ENCODE measurements at places on chromosomes 11 and 22.

DNA sequence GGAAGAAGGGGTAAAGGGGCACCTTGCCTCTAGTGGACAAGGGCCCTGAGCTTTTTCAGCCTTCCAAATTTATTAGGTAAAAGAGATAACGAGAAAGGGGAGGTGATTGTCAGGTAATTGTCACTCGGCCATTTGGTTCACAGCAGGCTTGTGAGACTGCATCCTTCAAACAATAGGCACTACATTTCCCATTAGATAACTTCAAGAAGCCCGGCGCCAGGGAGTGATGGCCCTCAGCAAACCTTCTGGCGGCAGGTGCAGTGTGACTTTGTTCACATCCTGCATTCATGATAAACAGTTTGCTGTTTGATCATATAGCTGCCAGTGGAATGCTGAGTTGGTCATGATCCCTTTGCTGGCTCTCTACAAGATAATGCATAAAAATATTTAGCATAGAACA, 185.1 kb downstream of the CWF19L2 start:
- no peak for DNase-seq

DNA sequence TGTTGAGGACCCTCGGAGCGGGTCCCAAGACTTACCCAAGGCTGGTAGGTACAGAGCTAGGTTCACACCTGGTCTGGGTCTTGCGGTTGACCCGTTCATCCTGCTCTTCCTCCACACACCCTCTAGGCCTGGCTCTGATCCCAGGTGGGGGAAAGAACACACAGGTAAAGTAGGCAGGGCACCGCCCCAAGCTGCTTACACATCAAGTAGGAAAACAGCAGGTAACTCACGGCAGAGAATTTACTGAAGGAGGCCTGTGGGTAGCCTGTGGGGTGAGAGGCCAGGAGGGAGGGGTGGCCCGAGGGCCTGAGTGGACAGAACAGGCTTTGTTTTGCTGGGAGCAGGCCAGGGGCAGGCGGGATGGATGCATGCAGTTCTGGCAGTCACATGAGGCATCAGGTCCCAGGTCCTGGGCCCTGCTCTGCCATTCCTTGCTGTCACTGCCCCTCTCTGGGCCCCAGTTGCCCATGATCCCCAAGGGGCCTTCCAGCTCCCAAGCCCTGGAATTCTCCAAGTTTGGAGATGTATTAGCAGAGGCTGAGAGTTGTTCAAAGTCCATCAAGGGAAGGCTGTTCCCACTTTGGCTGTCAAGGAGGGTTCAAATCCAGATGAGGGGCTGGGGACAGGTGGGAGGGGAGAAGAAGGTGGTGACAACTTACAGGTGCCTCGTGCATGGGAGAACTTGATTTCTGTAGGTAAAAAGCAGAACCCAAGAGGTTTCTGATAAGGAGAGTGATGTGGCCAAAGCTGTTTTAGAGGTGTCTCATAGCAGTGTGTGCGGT, 5.7 kb downstream of the TSKU start:
- DNase-seq: no peak

- DNase-seq: no peak
Measured at GRCh38 chr22:44268431-44269116, 44.2 kb downstream of the SHISAL1 start.

DNA sequence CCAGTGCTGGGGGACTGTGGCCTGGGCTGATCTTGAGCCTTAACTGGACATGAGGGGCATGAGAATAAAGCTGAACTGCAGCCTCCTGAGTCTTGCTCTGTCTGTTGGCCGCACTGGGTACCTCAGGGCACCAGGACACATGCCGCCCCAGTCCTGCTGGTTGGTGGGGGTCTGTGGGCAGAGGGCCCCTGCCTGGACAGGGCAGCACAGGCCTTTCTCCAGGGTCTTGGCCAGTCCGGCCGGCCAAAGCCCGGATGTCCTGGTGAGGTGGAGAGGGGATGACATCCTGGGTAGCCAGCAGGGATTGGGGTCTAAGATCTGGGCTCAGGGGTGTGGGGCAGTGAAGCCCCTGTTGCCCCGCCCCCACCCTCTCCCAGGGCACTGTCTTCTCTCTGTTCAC, 1.5 kb upstream of the RPS6KA4 start:
- no peak for DNase-seq

DNA sequence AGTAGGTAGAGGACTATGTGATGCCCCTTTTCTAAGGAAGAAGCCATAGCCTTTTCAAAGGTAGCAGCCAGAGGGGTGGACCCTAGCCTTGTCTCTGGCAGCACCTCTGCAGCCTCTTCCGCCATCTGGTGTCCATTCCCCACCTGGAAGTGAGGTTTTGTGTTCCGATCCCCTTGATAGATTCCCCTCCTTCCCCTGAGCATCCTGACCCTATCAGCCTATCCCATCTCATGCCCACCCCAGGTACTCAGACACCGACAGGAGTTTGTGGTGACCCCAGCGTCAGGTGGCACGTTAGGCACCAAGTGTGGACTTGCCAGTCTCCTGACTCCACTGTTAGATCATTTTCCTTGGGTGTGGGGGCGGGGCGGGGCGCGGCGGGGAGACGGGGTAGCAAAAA, 398 bp upstream of the FAM89B start:
- no peak for DNase-seq

GRCh38 chr11:5398936-5399335, 15.3 kb downstream of the OR51M1 start:
- no peak for DNase-seq

DNA sequence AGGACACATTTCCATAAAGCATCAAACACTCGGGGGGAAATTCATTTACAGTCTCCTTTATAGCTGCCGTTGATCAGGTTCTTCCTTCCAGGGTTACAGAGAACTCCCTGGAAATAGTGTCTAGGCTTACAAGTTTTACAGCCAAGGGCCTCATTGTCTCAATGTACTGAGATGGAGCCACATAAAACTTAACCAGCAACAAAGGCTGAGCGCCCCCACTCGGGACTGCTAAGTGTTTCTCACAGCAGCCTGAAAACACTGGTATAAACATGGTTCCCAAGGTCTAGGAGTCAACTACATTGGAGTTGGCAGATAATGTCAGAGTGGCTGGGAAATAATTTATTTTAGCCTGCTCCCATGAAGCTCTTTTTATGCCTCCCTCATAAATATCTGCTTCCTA, 686.2 kb downstream of the OPCML start:
- DNase-seq: no peak

- no peak for DNase-seq
Measured at GRCh38 chr11:60858731-60859464, 3.1 kb upstream of the PTGDR2 start.

GRCh38 chr11:35010654-35011053, 94.2 kb downstream of the PDHX start:
- no peak for DNase-seq

GRCh38 chr11:68189082-68189481, 24.0 kb downstream of the KMT5B start:
- no peak for DNase-seq

DNA sequence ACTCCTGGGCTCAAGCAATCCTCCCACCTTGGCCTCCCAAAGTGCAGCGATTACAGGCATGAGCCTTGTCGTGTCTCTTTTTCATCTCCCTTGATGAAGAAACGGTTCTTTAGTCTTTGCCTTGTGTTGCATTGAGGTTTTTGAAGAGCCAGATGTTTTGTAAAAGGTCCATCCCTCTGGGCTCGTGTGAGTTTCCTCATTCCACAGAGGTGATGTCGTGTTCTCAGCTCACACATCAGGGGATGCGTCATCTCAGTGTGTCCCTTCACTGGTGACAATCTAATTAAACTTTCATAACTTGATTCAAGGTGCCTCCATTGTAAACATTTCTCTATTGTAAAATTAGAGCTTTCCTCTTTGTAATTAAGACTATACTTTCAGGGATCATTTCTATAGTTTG, 29.7 kb upstream of the TEF start:
- DNase-seq: no peak

DNA sequence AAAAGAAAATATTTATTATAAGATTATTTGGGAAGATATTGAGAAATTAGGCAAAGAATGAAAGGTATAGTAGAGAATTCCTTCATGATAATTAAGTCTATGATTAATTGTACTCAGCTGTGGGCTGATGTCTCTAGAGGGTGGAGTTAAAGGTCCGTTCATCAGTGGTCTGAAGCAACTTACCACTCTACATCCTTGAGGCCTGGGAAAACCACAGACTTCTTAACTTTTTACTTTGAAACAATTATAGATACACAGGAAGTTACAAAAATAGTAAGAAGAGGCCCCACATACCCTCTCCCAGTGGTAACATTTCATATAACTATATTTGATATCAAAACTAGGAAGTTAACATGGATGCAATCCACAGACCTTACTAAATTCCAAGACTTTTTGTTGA, 167.0 kb upstream of the NECTIN1 start:
- DNase-seq: no peak

DNA sequence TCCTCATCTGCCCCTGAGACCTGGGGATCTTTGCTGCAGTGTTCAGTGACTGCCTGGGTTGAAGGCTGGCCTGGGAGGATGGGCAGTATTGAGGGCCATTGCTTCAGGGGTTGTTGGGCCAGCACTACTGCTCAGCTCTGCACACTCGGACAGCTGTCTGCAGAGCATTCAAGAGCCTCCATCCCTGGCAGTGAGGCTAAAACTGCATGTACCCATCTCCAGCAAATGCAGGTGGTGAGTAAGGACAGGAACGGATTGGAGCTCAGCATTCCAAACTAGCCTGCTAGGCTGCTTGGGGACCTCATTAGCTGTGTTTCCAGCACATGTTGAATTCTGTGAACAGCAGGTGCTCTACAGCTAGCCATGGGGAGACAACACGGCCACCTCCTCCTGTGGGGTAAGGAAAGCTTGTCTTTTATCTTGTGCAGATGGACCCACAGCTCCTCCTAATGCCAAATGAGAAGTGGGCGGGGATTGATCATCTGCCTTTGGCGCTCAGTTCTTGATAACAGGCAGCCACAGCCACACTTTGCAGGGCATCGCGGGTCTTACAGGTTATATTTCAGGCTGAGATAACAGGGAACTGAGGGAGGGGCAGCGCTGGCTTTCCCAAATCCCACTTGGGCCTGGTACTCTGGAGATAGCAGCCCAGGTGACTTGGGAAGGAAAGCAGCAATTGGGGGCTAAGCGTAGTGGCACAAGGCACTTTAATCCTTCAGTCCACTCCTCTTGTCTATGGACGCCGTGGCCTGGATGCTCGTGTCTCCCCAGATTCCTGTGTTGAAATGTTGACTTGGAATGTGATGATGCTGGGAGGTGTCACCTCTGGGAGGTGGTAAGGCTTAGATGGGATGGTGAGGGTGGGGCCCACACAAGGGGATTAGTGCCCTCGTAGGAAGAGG, 254.5 kb upstream of the B3GAT1 start:
- no peak for DNase-seq

DNA sequence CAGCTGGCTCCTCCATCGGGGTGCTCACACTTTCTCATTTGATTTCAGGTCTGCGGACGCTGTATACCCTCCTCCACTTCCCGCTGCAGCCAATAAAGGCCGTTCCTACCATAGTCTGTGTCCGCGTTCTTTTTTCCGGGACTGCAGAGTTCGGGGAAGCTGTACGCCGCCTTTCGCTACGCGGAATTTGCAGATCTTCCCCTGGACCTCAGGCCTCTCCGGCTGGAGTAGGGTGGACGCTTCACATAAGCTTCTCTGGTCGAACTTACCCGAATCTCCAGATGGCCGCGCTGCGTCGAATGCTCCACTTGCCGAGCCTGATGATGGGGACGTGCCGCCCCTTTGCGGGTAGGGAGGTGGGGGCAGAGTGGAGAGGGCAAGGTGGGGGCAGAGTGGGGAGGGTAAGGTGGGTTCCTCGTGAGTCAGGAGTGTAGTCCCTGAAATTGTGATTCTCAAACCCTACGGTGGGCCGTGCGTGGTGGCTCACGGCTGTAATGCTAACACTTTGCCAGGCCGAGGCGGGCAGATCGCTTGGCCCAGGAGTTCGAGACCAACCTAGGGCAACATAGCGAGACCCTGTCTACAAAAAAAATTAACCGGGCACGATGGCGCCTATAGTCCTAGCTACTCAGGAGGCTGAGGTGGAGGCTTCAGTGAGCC, 617 bp downstream of the CSKMT start:
- DNase-seq: peak; percentile 81

DNA sequence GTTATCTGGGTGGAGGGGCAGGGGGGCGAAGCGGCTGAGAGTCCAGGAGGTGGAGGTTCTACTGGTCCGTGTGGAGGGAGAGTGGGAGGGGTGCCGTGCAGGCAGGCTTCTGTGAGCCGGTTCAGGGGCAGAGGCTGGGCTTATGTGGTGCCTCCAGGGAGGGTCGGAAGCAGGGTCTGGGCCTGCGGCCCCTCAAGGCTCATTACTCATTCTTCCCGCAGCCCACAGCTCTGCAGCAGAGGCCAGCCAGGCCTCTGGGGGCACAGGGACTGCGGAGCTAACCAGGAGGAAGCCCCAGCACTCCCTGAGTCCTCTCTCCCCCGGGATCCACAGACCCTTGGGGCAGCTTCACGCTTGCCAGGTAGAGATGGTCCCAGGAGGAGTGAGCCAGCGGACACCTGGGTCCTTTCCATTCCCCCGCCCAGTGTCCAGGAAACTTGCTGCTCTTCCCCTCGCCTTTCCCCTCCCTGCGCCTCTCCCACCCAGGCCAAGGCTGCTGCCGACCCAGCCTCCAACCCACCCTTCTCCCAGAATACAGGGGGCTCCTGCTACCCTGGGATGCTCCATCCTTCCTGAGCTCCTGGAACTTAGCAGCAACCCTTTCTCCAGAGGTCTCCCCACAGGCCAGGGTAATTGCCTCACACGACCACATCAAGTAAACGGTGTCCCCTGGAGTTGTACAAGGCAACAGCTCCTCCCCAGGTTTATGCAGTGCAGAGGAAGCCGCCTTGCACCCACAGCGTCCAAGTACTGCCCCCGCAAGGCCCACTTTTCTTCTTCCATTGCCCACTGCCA, 6.3 kb downstream of the NRXN2 start:
- no peak for DNase-seq

GRCh38 chr22:12601870-12602779, 2925.9 kb upstream of the OR11H1 start:
- DNase-seq: no peak

DNA sequence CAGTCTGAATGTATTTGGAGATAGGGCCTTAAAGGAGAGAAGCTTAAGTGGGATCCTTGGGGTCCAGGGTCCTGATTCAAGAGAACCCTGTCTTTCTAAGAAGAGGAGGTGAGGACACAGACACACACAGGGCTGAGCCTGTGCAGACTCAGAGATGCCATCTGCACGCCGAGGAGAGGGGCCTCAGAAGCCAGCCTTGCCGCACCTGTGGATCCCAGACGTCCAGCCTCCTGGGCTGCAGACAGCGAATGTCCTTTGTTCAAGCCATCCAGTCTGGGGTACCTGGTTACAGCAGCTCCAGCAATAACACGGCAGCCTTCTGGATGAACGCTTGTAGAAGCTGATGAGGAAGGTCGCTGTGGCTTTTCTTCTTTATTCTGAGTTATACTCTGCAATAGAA, 1086.1 kb downstream of the BRD1 start:
- no peak for DNase-seq

GRCh38 chr11:65744026-65744698, 23.6 kb upstream of the RNASEH2C start:
- DNase-seq: no peak

GRCh38 chr11:19984048-19984742, 176.1 kb downstream of the DBX1 start:
- DNase-seq: no peak

- DNase-seq: no peak
Measured at GRCh38 chr11:107653076-107653475, 58.8 kb downstream of the SLN start.

All from activated CD8-positive, alpha-beta memory T cell treated with anti-CD3 and anti-CD28 coated beads, Interleukin-2, amount 50 U/mL, for 4 hours (primary cell).